ENCODE measurements at places on chromosomes 1 and 21. TPM values are rescaled to one million over a fixed set of nuclear protein-coding genes. Genes with fewer than 3 reads are reported as not detected.

- H3K27ac ChIP-seq: no peak overlapping the region
- H3K36me3 ChIP-seq: no peaks in the 10 kb centered on the region
- peaks cover 4% of the 10 kb centered on the region for H3K27me3 ChIP-seq
- DNase-seq: no peak
- H3K4me1 ChIP-seq: no peaks in the 10 kb centered on the region
Observed at GRCh38 chr1:3174487-3175247, 105.7 kb downstream of the PRDM16 start.

- peaks cover 50% of the 10 kb centered on the region for H3K4me1 ChIP-seq
- H3K27ac ChIP-seq: no peak overlapping the region
- H3K4me3 ChIP-seq: no peak overlapping the region
Observed at GRCh38 chr1:192552760-192553191, 22.8 kb upstream of the RGS1 start.

GRCh38 chr1:109642626-109643025 is 13.3 kb upstream of the GSTM4 start:
- no peak for DNase-seq
- H3K4me1 ChIP-seq: peaks cover 22% of the 10 kb centered on the region
- peaks cover 3% of the 10 kb centered on the region for H3K27me3 ChIP-seq
- no peak overlapping the region for H3K27ac ChIP-seq

DNA sequence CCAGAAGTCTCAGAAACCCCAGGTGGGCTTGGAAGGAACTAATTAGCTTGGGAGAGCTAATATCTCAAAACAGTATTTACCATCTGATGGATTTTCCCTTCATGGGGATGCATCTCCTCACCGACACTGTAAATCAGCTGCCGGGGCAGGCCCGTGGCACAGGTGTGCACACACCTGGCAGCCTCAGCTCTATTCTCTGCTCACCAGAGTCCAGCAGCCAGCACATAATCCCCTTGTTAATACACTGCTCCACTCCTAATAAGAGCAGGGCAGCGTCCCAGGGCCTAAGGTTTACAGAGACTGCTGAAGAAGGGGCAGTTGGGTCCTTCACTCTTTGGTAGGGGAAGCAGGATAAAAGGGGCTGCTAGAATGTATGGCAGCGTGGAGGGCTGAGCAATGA is 200.0 kb downstream of the TOMM20 start:
- H3K4me1 ChIP-seq: peaks cover 75% of the 10 kb centered on the region
- H3K36me3 ChIP-seq: peaks cover 6% of the 10 kb centered on the region
- no peak for DNase-seq
- H3K4me3 ChIP-seq: no peak overlapping the region
- H3K27ac ChIP-seq: peak overlapping the region; percentile 72

Gene RNU1-4
- total RNA-seq: 2,369 TPM

DNA sequence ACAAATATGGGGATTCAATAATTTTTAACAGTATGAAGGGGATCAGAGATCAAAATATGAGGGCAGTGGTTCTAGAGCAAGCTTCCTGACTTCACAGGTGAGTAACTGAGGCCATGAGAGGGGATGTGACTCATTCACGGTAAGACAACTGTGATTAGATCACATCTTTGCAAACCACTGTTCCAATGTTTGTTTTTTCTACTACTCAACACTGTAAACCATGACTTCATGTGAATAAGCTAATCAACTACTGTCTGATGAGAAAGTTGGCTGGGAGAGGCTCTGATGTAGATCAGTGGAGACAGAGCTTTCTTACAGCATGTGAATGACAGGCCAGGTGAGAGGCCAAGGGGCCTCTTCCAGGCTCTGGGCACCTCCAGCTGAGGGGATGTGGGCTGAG is 84.7 kb downstream of the BRINP2 start:
- no peak overlapping the region for H3K27ac ChIP-seq
- no peak for DNase-seq
- no peaks in the 10 kb centered on the region for H3K36me3 ChIP-seq
- no peak overlapping the region for H3K4me3 ChIP-seq
- no peaks in the 10 kb centered on the region for H3K27me3 ChIP-seq
- H3K4me1 ChIP-seq: peaks cover 5% of the 10 kb centered on the region

Data from activated T-helper 2 cell treated with anti-CD3 and anti-CD28 coated beads, Interferon-gamma antibody, Interleukin-2, Interleukin-4, amounts not matched to agents 10 μg/mL and 5 μg/mL and 100 μg/mL, durations not matched to agents 14 hours and 24 hours and 36 hours (primary cell).